DMS79 treated with DMSO at 0.1 percent for 48 hours (cell line): ENCODE measurements at places on chromosomes 4 and X.

- DNase-seq = no peak
Observed at GRCh38 chrX:24902806-24903205, 113.0 kb downstream of the ARX start.

DNA sequence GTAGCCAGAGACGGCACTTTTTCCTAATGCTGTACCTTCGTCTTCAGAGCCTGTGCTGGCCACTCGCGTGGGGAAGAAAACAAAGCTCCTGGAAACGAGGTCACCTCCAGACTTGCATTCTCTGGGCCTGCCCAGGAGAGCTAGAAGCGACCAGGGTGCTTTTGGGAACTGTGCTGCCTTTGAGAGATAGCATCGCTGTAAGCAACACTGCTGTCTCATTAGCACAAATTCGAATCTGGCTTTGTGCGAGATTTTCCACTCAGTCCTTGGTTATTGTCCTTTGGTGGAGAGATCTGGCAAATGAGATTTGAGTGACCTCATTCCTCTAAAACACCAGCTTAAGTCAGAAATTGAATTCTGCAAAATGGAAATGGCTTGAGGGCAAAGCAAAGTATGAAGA lies 66.1 kb upstream of the TLR3 start:
- DNase-seq = no peak

- DNase-seq = no peak
Observed at GRCh38 chr4:24003926-24004325, 114.1 kb upstream of the PPARGC1A start.

DNA sequence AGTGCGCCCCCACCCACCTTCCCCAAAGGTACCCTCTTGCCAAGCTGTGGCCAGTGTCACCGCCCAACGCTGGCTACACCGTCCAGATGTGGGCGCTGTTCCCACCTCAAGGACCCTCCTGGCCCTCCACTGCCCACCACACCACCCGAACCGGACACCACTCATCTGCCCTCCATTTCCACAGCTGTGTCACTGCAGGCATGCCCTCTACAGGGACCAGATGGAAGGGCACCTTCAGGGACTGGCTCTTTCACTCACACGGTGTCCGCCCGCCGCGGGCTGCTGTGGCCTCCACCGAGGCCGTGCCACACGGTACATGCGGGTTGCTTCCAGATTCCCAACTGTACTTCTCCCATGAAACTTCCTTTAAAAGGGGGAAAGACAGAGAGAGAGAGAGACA lies 87.7 kb downstream of the FAM53A start:
- DNase-seq = no peak

DNA sequence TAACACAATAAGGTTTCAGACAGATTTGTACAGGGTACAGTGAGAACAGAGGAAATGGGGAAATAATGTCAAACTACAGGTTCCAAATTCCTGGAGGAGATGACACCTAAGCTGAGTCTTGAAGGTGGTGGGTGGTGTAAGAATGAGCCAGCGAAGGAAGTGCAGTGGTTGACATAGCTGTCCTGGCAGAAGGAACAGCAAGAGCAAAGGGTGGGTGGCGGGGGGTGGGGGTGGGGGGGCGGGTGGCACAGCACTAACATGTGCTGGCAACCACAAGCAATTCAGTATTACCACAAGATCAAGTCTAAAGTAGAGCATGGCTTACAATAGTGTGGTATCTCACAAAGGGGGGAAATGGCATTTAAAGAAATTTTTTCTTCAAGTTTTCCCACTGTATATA lies 13.1 kb upstream of the G3BP2 start:
- DNase-seq = no peak

DNA sequence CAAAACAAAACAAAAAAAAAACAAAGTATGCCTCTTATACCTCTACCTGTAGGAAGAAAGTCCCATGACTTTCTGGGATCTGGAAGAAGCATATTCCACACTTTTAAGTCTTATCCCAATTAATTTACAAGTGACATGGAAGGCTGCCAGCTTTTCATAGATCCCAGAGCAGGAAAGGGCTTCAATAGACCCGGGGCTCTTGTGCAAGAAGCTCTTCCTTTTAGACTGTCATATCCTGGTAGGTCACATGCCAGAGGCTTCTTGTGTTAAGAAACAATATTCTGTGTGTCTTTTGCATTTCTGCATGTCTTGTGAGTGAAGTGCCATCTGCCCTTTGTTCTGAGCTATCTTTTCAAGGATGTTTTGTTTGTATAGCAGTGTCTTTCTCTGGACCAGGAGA lies 84.4 kb upstream of the PHOX2B start:
- no peak for DNase-seq

DNA sequence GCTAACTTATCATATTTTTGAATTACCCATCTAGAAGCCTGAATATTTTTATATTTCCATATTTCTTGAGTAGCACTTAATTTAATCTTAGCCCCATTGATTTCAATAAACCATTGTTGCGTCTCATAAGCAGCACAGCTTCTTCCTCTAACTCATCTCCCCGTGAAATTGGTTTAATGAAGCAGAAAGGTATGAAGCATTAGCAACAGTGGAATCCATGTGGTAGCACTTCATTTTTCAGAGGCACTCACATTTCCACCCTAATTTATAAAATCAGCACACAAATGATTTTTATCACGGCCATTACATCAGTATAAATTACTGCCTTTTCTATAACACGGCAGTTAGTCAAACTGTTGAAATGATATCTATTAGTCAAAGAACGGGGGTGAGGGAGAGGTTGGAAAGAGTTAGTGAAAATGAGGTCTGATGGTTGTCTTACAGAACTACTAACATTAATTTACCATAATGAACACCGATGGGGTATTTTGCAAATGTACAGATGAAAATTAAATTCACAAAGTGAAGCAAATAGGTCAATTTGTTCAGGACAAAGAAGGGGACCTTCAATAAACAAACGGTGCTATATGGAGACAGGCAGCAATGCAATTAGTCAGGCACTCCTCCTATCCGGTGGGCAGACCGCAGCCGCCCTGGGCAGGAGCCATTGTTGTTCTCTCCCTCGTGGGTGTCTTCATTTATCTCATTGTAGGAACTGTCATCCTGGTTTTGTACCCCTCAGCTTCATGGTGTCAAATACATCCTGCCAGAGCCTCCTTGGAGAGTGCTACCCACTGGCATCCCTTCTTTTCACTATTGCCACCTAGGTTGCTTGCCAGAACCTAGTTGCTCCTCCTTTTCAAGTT lies 205.7 kb downstream of the SOX3 start:
- DNase-seq = no peak

DNA sequence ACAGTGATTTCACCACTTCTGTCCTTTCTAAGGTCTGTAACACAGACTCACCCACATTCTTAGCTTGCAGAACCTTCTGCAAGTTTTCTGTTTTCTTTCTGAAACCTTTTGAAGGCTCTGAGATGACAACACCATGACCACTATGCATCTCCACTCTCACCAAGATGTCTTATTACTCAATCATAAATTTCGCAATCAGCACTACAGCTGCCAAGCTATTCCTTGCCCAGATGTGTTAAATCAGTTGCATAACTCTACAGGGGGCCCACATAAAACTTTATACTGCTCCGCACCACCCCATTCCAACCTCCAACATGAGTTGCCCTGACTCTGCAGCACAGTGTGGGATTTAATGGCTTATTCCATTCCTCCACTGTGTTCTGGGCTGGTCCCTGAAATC lies 229.9 kb downstream of the COL25A1 start:
- no peak for DNase-seq

- DNase-seq = no peak
Observed at GRCh38 chr4:156966836-156967235, 4.8 kb downstream of the PDGFC start.

DNA sequence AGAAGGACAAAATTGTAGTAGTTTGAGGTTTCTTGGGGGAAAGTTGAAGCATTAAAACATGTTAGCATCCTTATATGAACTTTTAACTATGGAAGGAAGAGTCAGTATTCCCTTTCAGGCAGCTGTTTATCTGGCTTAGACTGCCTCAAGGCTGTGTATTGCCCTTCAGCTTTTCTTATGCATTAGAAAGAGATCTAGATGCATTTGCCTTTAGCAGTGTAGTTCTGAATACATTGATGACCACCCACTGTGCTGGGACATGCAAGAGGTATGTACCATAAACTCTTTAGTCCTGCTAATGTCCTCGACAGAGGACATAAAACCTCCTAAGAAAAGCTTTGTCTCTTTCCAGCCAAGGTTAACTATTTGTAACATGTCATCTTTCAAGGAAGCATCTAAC lies 2.9 kb downstream of the FAM200B start:
- DNase-seq = no peak
